ENCODE measurements at places on chromosomes 2 and 18.
A peak's percentile ranks its signal among the peaks of the same experiment; 100 is the strongest.

GRCh38 chr2:29688429-29688828 is 233.0 kb downstream of the ALK start:
- DNase-seq, result no peak

DNA sequence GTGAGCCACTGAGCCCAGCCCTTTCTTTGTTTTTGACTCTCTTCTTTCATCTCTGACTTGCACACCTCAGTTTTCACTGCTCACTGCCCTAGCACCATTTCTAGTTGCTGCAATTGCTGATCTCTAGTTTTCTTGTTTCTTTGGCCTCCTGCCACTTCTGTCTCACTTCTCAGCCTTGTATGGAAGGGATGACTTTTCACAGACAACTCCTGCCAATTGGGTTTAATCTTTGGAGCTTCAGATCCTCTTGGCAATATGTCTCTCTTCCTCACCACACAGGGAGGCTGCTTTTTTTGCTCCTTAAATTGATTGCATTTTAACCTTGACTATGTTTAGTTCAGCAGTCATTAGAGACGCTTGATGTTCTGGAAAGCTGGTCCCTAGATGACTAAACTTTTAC is 323.1 kb downstream of the CTNNA2 start:
- no peak for DNase-seq

DNA sequence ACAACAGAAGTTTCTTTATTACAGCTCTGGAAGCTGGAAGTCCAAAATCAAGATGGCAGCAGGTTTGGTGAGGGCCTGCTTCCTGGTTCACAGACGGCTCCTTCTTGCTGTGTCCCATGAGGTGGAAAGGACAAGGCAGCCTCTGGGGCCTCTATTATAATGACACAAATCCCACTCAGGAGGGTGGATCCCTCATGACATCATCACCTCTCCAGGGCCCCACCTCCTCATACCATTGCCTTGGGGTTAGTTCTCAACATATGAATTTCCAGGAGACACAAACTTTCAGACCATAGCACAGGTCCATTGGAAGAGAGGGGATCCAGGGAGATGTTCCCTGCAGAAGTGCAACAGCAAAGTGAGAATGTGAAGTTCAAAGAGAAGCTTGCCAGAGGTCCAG is 202.8 kb downstream of the TFCP2L1 start:
- no peak for DNase-seq

DNA sequence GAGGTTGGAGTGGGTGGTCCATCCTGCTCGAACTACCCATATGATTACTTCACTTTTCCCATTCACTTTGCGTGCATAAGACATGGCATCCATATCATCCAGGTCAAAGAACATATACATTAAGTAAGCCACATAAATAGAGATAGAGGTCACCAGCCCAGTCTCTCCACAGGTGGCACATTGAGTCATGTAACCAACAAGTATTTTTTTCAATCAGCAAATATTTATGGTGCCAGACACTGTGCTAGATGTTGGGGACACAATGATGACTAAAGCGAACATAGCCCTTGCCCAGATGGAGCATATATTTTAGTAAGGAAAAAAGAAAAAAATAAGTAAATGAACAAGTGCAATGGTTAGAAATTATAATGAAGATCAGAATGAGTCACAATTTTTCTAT is 83.6 kb upstream of the LCLAT1 start:
- no peak for DNase-seq

- no peak for DNase-seq
Measured at GRCh38 chr2:67159929-67160328, 237.2 kb upstream of the ETAA1 start.

DNA sequence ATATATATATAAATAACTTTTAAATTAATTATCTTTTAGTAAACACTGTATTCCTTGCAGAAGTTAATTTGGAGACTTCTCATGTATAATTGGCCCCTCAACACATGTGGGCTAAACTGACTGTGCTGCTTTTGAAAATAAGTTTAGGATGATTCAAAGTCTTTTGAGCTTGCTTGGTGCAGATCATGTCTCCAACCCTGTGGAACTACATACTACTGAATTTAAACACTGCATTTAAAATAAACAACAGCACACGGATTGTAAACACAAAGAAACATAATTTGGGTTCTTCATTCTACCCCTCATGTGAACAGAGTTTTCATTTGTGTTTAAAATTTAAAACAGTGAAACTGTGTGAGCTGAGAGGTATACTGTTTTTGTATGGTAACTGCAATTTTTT is 167.7 kb downstream of the DDX1 start:
- DNase-seq, result no peak

DNA sequence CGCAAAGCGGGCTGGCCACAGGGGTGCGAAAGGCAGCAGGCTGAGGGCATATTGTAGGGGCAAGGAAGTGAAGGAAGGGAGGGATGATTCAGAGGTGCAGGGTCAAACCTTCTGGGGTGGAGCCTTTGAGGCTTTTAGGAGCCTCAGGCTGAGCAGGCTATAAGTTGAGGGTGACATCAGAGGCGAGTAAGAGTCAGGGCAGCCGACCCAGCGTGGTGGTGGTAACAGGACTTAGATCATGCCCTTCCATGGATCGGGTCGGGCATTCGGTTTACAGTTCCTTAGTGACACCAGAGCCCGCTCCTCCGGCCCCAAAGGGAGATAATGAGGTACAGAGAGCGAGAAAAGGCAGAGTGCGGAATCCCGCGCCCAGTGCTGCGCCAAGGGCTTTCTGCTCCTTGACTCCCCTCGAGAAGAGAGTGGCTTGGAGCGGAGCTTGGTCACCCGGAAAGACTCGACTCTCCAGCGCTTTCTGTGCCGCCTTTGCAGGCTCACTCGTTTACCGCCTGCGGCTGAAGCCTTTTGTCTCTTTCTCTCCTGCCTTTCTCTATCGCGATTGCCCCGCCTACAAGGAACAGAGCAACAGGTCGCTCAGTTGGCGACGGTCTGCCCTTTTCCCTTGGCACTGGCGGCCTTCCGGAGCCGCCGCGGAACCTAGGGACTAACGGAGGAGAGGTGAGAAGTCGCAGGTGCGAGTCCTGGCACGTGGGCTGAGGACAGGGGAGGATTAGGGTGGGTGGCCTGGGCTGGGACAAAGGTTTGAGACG is 720 bp downstream of the LBX2 start:
- peak; percentile 39 for DNase-seq

- no peak for DNase-seq
Measured at GRCh38 chr18:79987566-79987965, 797 bp downstream of the TXNL4A start.

GRCh38 chr2:173118395-173118794 is 42.7 kb downstream of the MAP3K20 start:
- no peak for DNase-seq
